Renal cortex interstitium (tissue), 15 donors: ENCODE measurements at places on chromosomes 1 and 21.
A peak's percentile ranks its signal among the peaks of the same experiment; 100 is the strongest.

GRCh38 chr21:45338311-45339017 is 50.8 kb upstream of the POFUT2 start:
- DNase-seq, result no peak

DNA sequence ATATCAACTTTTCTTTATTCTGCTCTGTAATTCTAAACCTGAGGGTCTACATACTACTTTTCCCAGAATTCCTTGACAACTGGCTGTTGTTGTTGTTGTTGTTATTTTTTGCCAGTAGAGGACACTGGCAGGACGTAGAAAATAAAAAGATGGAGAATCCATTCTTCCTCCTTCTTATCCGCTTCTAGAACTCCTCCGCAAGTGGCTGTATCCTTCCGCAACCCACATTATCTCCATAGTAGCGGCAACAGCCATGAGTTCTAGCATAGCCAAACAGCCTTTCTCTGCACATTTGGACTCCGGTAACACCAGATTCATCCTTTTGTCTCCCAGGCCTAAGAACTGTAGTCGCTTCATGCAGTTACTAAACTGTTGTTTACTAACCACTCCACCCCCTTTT is 91.1 kb upstream of the CACHD1 start:
- DNase-seq, result no peak

GRCh38 chr1:15296585-15297321 is 49.7 kb downstream of the FHAD1 start:
- DNase-seq, result no peak

DNA sequence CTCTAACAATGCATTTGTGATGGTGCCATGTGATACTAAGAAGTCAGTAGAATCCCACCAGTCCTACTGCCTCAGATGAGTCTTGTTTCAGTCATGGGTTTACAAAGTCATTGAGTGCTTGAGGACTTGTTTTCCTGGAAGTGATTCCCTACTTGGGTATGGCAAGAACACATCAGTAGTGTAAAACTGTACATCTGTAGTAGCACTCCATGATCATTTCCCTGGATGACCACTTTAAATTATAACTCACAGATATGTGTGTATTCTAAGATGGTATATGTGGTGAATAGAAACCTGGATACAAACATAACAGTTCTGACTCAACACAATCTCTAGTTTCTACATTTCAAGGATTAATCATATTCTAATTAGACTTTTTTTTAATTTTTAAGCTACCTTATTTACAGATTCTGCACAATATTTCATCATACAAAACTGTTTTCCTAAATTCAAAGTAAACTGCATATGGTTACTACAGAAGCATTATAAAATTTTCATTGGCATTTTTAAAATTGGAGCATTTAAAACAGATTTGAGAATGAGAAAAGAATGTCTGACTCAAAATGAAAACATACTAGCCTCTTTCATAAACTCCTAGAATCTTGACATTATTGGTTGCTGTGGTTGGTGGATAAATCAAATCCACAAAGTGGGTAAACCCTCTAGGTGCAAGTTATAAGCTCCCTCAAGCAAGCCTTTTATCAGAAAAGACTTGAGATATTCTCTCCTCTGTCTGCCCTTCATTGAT is 6.8 kb upstream of the PSMG1 start:
- no peak for DNase-seq

GRCh38 chr1:101849356-101849755 is 147.4 kb downstream of the OLFM3 start:
- no peak for DNase-seq

- DNase-seq, result no peak
Measured at GRCh38 chr1:39115271-39116110, 89.0 kb upstream of the MACF1 start.

GRCh38 chr1:183730886-183731573 is 73.9 kb upstream of the RGL1 start:
- no peak for DNase-seq

DNA sequence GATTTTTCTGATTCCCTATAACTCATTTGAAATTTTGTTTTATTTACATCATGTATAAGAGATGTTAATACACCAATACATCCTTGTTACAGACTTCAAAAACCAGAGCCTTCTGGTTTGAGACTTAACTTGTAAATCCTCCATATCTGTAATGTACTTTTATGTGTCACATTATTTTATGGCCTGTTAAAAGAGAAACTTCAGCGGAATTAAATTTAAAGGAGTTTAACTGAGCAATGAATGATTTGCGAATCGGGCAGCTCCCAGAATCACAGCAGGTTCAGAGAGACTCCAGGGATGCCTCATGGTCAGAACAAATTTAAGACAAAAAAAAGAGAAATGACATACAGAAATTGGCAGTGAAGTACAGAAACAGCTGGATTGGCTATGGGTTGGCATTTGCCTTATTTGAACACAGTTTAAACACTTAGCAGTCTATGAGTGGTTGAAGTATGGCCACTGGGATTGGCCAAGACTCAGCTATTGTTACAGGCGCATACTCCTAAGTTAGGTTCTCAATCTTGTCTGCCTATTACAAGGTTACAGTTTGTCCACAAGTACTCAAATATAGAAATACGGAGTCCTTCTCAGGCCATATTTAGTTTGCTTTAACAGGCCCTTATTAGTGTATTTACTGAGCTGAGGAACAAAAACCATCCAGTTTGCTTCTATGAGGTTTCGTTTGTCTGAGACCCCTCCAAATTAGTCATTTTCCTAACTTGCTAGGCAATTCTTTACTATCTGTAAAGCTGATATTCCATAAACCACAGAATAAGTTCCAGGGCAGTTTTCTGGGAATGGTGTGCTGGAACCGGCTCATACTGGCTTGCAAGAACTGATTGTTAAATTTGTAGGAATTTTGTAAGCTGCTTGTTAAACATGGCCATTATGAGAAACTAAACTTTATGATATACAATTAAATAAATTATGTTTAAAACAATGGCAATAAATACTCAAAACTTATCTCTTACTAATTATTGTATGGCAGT is 56.2 kb upstream of the WDR26 start:
- no peak for DNase-seq

- no peak for DNase-seq
Measured at GRCh38 chr1:115466433-115466832, 128.4 kb upstream of the NGF start.

GRCh38 chr1:209375097-209375496 is 208.4 kb upstream of the CAMK1G start:
- no peak for DNase-seq

GRCh38 chr1:6757719-6758435 is 27.4 kb upstream of the CAMTA1 start:
- no peak for DNase-seq

DNA sequence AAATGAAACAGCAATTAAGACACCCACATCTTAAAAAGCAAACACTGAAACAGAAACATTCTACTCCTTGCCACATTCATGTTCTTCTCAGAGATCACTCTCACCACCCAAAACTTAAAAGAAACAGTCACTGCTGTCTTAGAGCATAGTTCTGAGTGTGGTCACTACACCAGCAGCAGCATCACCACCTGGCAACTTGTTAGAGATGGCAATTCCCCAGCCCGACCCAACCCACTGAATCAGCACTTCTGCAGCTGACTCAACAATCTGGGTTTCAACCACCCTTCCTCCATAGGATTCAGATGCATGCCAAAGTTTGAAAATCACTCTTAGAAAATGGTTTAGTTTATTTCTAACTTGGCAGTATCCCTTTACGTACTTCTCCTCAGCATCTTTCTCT is 126.1 kb downstream of the CDC42BPA start:
- DNase-seq, result no peak

GRCh38 chr21:33850401-33850800 is 65.2 kb downstream of the ATP5PO start:
- no peak for DNase-seq

DNA sequence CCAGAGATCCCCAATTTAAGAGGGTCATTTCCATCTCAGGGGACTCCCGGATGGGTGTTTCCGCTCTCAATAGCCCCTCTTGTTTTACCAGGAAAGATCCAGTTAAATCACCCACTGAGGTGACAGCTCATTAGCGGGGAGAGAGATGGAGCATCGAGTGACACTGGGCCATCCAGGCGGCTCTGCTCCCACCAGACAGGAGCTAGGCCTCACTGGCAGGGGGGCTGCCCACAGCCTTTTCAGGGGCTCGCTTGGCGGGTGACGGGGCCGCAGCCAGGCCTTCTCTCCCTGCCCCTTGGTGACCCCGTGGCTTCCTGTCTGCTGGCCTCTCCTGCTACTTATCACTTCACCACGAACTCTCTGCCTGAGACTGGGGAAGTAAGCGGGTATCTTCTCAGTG is 26.7 kb upstream of the SPSB1 start:
- DNase-seq, result no peak

GRCh38 chr1:206896261-206896660 is 982 bp upstream of the IL24 start:
- no peak for DNase-seq

GRCh38 chr1:197319631-197320030 is 51.6 kb downstream of the CRB1 start:
- DNase-seq, result no peak

- DNase-seq, result no peak
Measured at GRCh38 chr1:38250356-38250755, 203.8 kb upstream of the POU3F1 start.

DNA sequence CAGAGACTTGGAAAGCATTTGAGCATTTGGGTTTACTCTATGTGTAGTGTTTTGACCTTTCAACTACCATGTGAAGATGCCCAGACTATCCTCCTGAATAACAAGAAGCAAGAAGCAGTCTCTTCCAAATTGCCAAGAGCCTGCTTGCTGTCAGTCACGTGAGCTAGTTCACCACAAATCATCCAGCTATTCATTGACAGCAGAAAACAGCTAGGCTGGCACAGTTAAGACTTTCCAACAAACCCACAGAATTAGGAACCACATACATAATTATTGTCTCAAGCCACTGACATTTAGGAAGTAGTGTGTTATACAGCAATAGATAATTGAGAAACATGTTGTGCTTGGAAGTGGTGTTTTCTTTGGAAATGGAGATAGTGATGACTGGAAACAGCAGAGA is 1652.0 kb downstream of the NCAM2 start:
- no peak for DNase-seq

DNA sequence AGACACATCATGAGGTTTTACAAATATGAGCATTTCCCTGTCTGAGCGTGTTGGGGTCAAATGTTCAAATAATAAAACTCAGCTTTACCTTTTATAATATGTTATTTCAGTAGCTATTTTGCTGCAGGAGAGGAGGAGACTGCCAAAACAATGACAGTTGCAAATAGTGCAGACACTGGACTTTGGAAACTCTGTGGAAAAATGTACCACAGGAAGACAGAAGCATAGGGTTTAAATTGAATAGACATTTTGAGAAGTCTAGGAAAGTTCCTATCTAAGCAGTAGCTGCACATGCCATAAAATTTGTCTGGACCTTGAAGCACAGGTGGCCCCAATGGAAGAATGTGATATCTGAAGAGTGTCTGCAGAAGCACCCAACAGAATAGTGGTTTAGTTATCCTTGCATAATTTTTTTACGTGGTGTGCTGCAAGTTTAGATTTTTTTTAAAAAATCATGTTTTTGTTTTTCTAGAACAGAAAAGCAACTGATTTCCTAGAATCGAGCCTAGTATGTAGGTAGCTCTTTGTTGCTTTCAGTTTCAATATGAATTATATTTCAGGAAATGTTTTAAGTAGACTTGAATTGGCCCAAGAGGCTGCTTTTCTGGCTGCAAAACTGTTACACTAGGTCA is 14.0 kb upstream of the GBP5 start:
- DNase-seq, result no peak

- DNase-seq, result peak; percentile 57
Measured at GRCh38 chr1:155277902-155278688, 832 bp downstream of the HCN3 start.

- no peak for DNase-seq
Measured at GRCh38 chr1:22966309-22966708, 6.4 kb downstream of the LACTBL1 start.

GRCh38 chr1:58735586-58735985 is 35.7 kb upstream of the MYSM1 start:
- no peak for DNase-seq

- no peak for DNase-seq
Measured at GRCh38 chr21:27589781-27590180, 622.9 kb upstream of the ADAMTS5 start.

DNA sequence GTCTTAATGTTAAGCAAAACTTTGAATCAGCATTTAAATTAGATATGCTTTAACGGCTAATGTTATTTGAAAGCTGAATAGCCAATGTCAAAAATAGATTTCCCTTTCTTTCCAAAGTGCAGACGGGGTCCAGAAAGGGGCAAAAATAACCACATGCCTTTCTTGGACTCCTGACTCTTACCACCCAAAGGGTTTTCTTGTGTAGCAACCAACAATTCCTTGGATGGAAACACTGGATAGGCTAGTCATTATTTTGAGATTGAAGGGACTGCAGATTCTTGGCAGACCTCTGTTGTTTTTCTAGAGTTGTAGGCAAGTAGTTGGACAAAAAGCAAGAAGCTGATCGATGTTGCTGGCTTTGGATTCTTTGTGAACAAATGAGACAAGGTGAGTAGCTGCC is 107.0 kb downstream of the MRPS6 start:
- no peak for DNase-seq

- no peak for DNase-seq
Measured at GRCh38 chr1:70542856-70543255, 131.8 kb downstream of the CTH start.

GRCh38 chr21:16420031-16420724 is 690.4 kb downstream of the USP25 start:
- DNase-seq, result peak; percentile 66

DNA sequence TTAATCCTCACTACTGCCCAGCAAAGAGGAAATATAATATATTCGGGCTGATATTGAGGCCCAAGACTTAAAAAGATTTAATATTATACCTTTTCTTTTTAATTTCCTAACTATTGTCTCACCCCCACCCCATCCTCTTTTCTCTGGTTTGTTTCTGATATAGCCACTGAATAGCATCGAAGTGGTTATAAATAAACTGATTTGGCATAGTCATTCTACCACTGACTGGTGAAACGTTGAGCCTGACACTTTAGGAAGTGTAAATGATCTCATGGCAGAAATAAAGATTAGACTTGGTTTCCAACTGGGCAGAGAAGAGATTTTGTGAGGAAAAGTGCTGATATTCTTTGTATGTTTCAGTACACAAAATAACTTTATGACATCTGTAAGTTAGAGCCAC is 39.3 kb downstream of the DTL start:
- DNase-seq, result no peak

DNA sequence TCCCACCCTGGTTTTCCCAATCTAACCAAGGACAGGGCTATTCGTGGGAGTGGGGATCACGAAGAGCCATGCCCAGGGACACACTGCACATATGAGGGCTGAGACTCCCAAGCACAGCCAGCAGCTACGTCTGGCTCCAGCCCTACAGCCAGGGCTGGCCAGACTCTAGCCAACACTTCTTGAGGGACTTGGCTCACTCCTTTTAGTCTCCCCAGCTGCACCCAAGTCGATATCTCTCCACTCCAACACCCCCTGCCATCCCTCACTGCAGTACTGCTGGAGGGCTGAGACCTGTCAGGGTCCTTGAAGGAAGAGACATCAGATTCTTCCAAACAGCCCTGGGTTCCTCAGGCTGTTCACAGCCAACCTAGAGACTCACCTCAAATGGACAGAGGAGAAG is 62.6 kb downstream of the CD46 start:
- no peak for DNase-seq
